ENCODE measurements at places on chromosomes 5 and 9. TPM values are rescaled to one million over a fixed set of nuclear protein-coding genes. Genes with fewer than 3 reads are reported as not detected.

GRCh38 chr9:26131886-26132285, 453.6 kb upstream of the TUSC1 start:
- no peak for DNase-seq

DNA sequence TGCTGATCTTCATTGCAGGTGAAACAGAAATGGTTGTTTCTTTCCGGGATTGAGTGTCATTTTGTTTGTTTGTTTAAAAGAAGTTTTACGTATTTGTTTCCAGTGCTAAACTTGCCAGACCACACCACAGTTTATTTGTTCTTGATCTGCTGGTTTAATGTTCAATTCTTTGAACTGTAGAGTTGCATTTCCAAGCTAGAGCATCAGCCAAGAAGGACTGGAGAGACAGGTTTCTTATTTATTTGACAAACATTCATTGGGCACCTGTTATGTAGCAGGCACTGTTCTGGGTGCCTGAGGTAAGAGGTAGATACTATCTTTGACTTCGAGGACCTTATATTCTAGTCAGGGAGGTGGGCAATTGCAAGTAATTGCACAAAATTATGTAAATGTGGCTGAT, 45.0 kb downstream of the MCCC2 start:
- DNase-seq: no peak

- DNase-seq: no peak
These were observed 118.2 kb downstream of the GALNT10 start for GRCh38 chr5:154308443-154309370.

DNA sequence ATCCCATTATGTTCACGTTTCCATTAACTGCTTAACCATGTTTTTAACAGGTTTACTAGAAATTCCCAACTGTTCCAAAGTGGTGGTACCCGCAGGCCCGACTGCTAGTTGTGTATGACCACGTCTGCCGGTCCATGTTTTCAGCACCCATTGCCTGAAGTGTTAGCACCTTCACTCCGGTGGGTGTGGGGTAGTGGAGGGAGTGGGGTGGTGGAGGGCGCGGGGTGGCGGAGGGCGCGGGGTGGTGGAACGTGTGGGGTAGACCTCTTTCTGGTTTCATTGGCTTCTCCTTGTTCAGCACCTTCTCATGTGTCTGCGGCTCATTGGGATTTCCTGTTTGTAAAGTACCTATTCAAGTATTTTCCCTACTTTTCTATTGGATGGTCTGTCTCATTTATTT, 37.7 kb downstream of the TPPP start:
- DNase-seq: no peak

The SV2C gene
- 0.60 TPM for total RNA-seq

The CNTFR gene
- 9.4 TPM for total RNA-seq

The ADGRD2 gene
- 0.29 TPM for total RNA-seq

All from ureter (tissue), 1 donor.